ENCODE measurements at places on chromosomes 12 and 14.

- DNase-seq, result no peak
These were observed 145.0 kb upstream of the SLC38A2 start for GRCh38 chr12:46517579-46517962.

DNA sequence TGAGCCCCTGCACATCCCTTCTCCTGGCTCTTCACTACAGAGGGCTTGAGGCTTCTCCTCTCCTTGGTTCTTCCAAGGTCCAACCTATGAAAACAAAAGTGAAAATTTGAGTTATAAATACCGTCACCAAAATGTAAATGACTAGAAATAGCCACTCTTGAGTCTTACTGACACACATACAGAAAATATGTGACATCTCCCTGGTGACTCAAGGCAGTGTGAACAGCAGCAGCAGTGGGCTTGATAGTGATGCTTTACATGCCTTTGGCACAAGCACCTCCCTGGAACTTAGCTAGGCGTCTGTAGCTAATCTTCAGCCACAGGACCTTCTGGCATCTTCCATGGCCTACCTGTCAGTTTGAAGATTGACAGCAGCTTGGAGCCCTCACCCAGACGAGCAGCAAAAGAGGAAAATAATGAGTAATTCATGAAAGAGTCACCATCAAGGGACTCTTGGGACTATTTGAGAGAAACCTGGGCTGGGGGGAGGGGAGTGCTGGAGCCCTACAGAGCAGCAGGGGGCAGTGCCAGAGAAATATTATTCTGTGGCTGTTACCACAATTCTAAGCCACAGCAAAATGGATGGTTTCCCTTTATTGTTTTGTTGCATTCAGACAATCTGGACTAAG, 158.0 kb downstream of the KCNK10 start:
- no peak for DNase-seq

- DNase-seq, result no peak
These were observed 43.1 kb downstream of the GPHB5 start for GRCh38 chr14:63275611-63276010.

- no peak for DNase-seq
These were observed 74.2 kb downstream of the PRORP start for GRCh38 chr14:35196571-35196970.
